ENCODE measurements at places on chromosomes 16 and 17. TPM values are rescaled to one million over a fixed set of nuclear protein-coding genes. Genes with fewer than 3 reads are reported as not detected.

The WSCD1 gene
- polyA plus RNA-seq, result 16.6 TPM

The CNTNAP1 gene
- polyA plus RNA-seq, result 11.1 TPM

The ZSCAN10 gene
- polyA plus RNA-seq, result 0.49 TPM

The TPSB2 gene
- polyA plus RNA-seq, result 0.24 TPM

The KRT9 gene
- not detected for polyA plus RNA-seq

The CDH8 gene
- 3.6 TPM for polyA plus RNA-seq

The MFSD6L gene
- 3.9 TPM for polyA plus RNA-seq

The NPIPB6 gene
- 2.2 TPM for polyA plus RNA-seq

The KRT13 gene
- 0.93 TPM for polyA plus RNA-seq

The KRT12 gene
- not detected for polyA plus RNA-seq

The LGALS9B gene
- polyA plus RNA-seq, result not detected

The SCGB1C2 gene
- 2.0 TPM for polyA plus RNA-seq

The CETP gene
- 12.2 TPM for polyA plus RNA-seq

The FBXW10 gene
- 0.83 TPM for polyA plus RNA-seq

The BTBD17 gene
- polyA plus RNA-seq, result 0.40 TPM

The ASPHD1 gene
- polyA plus RNA-seq, result 1.1 TPM

The EPN3 gene
- polyA plus RNA-seq, result 8.4 TPM

The TBC1D16 gene
- 31.8 TPM for polyA plus RNA-seq

The RAB11FIP4 gene
- polyA plus RNA-seq, result 15.6 TPM

DNA sequence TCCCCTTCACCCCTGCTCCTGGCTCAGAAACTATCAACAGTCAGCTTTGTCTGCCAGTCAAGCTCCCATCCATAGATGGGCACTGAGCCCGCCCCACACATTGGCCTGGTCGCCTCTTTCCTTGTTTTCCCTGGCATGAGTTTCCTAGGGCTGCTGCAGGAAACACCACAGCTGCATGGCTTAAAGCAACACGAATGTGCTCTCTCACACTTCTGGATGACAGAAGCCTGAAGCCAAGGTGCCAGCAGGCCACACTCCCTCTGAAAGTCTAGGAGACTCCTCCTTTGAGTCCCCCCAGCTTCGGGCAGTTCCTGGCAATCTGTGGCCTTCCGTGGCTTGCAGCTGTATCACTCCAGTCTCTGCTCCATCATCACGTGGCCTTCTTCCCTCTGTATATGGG, 69.9 kb downstream of the TBC1D16 start:
- DNase-seq, result no peak

DNA sequence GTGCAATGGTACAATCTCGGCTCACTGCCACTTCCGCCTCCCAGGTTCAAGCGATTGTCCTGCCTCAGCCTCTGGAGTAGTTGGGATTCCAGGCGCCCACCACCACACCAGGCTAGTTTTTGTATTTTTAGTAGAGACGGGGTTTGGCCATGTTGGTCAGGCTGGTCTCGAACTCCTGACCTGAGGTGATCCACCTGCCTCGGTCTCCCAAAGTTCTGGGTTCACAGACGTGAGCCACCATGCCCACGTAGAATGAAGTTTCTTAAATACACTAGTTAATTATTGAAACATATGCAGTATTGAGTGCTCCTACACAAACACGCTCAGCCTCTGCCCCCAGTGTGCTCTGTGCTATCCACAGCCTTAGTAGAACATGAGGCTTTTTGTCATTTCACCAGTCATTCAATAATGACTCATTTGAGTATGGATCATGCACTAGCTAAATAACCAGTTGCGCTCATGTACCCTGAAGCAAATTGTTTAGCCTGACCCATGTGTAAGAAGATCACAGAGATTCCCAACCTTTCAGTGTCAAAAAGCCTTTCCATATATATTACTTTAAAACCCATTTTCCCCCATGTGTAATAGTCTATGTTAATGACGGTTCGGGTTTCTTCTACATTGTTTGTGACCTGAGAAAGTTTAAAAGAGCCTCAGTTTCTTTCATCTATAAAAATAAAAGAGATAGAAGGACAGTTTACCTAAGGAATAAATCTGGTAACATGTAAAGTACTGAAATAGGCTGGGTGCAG, 49.7 kb downstream of the TUBD1 start:
- no peak for DNase-seq

DNA sequence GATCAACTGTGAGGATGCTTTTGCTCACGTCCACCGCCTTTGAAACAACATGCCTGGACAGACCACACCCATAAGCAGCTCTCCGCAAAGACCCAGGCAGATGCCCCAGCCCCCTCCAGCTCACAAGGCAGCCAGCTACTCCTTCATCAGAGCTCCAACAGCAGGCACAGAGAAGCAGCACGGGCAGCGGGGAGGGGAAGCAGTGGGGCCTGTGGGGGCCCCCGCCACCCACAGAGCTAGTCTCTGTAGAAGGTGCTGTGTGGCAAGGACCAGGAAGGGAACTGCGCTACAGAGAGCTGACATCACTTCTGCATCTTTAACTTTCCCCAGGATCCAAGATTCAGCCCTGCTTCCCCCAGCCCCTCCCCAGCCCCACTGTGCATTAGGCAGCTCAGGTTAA, 10.0 kb upstream of the SCNN1G start:
- DNase-seq, result no peak

GRCh38 chr16:29650771-29651170, 12.3 kb upstream of the SPN start:
- no peak for DNase-seq

DNA sequence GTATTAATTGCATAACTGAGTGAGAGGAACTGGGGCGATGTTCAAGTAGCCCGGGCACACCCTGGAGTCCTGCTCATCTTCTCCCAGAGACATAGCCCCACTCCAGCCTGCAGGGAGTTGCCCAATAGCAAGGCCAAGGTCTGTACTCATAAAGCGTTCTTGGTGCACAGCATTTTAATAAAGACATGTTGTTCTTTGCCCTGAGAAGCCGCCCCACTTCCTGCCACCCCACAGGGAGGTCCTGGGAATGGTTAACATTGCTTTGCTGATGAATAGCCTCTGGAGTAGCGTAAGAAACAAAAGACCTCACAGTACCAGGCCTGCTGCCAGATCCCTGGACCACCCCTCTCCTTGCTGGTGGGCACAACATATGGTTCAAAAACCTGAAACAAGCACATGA, 21.6 kb upstream of the CDH1 start:
- DNase-seq, result no peak

DNA sequence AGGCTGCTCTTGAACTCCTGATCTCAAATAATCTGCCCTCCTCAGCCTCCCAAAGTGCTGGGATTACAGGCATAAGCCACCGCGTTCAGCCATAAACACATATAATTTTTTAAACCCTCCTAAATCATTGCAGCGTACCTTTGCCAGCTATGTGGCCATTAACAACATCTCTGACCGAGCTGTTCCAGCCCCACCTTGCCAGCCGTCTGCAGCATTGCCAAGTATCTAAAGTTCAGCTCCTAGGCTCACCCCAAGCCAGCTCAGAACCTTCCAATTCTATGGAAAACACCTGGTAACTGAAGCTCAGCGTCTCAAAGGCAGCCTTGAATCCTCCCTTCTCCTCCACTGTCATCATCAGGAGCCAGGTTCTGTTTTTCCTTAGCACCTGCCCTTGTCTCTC, 5.1 kb upstream of the MEIOB start:
- DNase-seq, result no peak

- no peak for DNase-seq
Observed at GRCh38 chr16:79263425-79263824, 337.1 kb downstream of the MAF start.

GRCh38 chr17:3815122-3815521, 14.1 kb upstream of the ITGAE start:
- no peak for DNase-seq

GRCh38 chr17:27560668-27561067, 70.3 kb upstream of the LGALS9 start:
- no peak for DNase-seq

DNA sequence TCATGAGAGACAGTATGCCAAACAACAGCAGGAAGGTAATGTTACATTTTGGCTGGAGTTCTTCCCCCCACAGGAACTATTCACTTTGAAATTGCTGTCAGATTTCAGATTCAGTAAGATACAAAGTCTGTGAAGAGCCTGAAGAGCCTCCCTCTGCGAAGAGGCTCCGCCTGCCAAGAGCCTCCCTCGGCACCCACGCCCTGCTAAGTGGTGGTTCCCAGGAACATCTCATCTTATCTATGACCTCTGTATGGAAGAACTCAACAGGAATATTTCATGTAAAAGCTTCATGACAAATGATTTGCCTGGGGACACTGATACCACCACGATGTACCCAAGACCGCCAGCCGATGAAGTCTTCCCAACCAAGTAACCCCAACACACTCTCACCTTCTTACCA, 3.2 kb downstream of the ZC3H7A start:
- no peak for DNase-seq

GRCh38 chr17:36705874-36706731, 104.7 kb downstream of the MRM1 start:
- no peak for DNase-seq

DNA sequence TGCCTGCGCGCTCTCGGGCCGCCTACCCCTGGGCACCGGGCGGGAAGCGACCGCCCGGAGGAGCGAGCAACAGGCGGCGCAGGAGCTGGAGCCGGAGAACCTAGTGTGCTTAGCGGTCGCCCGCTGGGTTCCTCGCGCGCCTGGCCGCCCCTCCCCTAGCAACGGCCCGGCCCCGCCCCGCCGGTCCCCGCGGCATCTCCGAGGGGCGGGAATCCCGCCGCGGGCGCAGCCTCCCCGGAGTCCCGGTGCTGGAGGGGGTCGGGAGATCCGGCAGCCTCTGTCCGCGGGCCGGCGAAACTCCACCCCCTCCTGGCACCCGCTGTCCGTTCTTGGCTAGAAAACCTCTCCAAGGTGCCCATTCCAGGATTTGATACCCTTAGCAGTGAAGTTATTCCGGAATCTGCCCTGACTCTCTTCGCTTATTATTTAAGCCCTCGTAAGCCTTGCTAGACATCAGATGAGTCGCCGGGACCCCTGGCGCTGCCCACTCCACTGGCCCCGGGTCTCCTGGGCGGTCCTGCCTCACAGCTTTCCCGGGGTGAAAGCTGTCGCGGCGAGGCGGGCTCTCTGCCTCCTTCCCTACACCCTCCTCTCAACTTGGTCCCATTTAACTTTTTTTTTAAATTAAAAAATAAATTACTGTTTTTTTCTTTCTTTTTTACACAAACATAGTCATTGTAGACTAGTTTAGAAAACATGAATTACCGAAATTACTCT, at the start of gene RPRML:
RPRML (minus strand) TSS at position 107 of the 717 bp plus-strand sequence. CDS start 246 bp downstream, outside the sequence.
- no peak for DNase-seq

GRCh38 chr17:82881900-82882714, 42.3 kb upstream of the ZNF750 start:
- no peak for DNase-seq

GRCh38 chr17:43143201-43143600, 18.0 kb upstream of the BRCA1 start:
- DNase-seq, result no peak

DNA sequence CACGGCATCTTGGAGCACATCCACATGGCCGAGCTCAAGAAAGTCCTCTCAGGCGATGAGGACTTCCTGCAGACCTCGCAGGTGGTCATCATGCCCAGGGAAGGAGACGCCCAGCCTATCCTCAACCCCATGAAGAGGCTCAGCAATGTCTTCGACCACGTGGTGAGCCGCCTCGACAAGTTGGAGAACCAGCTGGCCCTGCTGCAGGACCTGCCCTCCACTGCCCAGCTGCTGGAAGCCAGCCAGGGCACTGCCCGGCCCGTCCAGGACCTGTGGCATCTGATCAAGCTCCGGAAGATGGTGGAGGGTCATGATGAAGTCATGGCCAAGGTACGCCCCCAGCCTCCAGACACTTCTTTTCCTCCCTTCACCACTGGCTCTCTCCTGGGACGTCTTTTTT, 440 bp downstream of the C16orf96 start:
- DNase-seq, result no peak

DNA sequence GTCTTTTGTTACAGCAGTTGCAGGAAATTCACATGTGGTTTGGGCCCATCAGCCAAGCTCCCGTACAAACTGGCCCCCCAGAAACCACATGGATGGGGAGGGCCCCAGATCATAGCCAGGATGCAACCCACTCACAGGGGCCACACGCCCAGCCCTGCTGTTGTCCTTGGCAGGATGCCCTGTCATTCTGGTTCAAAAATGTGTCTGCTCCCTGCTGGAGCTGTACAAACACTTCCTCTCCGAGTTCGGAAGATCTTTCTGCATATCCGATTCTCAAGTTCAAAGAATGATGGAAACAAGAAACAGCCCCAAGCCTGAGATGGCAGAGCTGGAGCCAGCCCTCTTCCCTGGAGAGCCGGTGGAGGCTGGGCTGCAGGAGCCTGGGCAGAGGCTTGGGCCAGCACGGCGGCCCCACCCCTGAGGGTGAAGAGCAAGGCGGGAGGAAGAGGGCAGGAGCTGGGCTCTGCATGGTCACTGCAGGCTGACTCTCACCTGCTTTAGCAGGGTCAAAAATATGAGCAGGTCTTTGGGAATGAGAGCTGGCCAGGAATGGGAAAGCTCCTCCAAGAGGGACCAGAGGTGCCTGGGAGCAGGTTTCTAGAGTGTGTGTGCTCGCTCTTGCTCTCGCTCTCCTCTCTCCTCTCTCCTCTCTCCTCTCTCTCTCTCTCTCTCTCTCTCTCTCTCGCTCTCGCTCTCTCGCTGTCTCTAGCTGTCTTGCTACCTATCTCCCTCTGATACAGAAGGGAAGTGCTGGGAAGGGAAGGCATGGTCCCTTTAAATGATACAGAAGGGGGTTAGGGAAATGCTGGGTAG, 34.7 kb upstream of the ENPP7 start:
- no peak for DNase-seq

DNA sequence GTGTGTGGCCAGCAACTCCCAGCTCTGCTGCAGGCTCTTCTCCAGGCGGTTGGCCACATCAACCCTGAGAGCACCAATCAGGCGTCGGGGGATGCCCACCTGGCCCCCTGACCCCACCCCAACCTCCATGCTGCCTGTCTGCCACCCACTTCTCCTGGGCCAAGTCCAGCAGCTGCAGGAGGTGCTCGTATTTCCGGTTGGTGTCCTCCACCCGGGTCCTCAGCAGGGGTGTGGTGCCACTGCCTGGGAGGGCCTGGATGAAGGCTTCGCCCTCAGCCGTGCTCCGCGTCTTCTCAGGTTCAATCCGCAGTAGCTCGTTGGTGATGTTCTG, 44.6 kb downstream of the UBN1 start:
- no peak for DNase-seq

GRCh38 chr17:31494259-31495021, 103.0 kb downstream of the RAB11FIP4 start:
- DNase-seq, result no peak

Measured in left renal cortex interstitium (tissue), 4 donors.